ENCODE measurements at places on chromosomes 2 and 18. TPM values are rescaled to one million over a fixed set of nuclear protein-coding genes. Genes with fewer than 3 reads are reported as not detected.

DNA sequence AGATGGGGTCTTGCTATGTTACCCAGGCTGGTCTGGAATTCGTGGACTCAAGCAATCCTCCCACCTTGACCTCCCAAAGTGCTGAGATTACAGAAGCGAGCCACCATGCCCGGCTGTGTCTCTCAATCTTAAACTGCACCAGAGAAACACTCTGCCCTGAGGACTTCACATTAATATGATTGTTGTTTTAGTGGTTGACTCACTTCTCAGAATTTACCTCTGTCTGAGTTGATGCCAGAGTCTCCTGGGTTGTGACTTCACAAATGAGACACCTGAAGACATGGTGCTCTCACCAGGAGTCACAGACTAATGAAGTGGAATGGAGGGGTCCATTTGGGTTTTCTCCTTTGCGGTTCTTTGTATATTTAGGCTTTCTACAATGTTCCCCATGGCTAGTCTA is 61.0 kb upstream of the TGIF1 start:
- DNase-seq: no peak

GRCh38 chr2:216179015-216179414 is 69.9 kb downstream of the XRCC5 start:
- DNase-seq: no peak

DNA sequence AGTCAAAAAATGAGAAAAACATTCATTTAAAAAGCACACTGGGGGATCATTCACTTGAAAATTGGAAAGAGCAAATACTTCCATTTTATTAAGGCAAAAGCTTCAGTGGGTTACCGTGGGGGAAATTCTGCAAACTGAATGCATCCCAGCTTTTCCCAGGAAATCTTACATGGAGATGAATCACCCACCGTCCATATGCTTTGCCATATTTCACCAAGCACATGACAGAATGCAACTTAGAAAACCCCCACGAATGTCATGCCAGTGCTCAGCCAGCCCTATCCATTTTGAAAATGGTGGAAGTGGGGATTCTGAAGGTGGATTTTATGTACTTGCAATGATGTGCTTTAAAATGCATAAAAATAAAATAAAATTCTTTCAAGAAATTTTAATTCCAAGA is 485.5 kb upstream of the ID2 start:
- no peak for DNase-seq

- no peak for DNase-seq
Measured at GRCh38 chr18:53887447-53887846, 337.0 kb downstream of the MBD2 start.

DNA sequence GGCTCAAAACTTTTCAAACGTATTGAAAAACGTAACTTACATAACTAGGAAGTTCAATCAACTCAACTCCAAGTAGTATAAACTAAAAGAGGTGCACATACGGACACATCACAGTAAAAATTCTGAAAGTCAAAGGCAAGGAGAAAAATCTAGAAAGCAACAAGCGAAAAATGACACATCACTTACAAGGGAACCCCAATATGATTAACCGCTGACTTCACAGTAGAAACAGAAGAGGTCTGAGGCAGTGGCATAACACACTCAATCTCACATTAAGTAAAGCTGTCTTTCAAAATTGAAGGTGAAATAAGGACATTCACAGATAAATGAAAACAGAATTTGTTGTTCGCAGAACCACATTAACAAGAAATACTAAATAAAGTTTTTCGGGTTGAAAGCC is 32.7 kb downstream of the PPP4R1 start:
- no peak for DNase-seq

DNA sequence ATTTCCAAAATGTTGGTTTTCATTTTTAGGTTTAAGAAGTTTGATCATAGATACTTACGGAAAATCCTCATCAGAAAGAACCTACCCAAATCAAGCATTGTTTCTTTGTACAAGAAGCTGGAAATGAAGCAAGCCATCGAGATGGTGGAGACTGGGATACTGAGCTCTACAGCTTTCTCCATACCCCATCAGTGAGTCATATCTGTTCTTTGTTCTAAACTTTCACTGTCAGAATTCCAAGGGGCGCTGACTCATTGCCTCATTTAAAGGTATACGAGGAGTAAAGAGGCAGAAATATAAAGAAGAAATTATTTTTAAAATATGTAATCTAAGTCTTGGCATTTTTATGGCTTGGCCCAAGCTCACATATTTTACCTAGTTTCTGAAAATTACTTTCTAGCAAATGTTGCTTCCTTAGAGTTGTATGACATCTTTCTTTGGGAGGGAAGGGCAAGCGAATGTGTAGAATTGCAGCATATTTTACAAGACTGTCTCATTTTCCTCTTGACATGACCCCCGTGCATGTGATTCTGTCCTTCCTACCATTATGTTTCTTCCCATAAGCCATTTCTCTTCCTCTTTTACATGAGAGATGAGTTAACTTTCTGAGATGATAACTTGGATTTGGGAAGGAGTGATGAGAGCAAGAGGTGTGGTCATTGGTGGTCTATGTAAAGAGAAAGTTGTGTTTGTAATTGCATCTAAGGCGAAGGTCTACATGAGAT is 41.2 kb downstream of the SLC9A4 start:
- DNase-seq: no peak

- no peak for DNase-seq
Measured at GRCh38 chr18:74331404-74331803, 15.8 kb downstream of the C18orf63 start.

The SLC23A3 gene
- not detected for total RNA-seq

DNA sequence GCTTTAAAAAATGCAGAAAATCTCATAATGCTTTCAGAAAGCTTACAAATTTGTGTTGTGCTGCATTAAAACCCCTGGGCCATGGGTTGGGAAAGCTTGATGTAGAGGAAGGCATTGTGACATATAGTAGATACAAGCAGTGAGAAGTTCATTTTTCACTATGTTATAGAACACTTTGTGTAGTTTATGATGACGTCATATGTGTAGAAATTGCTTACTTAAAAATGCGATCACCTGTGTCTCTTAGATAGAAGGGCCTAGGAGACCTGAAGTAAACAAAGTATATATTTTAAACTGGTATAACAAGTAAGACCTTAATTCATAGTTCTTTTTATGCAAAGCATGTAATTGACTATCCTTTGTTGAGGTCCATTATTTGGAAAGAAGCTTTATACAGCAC is 393.5 kb downstream of the ARHGAP15 start:
- no peak for DNase-seq

All from heart left ventricle (tissue), 16 donors.